ENCODE measurements at places on chromosomes 6 and 20. TPM values are rescaled to one million over a fixed set of nuclear protein-coding genes. Genes with fewer than 3 reads are reported as not detected.

DNA sequence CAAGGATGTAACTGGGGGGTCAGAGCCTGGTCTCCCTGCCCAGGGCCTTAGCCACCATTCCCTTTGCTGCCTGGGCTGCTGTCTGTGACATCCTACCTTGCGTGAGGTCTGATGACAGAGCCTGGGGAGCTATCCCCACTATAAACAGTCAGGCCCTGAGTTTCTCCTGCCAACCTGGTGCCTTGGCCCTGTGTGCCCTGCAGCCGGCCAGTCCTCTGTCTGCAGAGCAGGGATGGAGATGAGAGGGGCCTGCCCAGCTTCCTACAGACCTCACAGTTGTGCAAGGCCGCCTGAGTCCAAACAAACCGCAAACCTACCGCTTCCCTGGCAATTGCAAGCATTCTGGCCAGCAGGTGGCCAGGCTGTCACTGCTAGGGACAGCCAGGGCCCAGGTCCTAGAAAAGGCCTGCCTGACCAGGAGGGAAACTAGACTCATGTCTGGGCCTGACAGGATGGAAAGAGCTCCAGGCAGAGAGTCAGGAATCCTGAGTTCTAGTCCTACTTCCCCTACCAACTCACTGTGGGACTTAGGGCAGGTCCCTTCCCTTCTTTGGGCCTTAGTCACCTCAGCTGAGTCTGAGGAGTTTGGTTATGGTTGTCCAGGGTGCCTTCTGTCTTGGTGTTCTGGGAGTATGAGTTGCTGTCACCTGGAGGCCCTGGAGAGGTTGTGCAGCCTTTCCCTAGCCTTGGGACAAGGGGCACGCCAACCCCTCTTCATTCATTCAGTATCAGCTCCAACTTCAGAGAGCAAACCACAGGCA is 86.2 kb downstream of the VEGFA start:
- no peaks in the 10 kb centered on the region for H3K27me3 ChIP-seq
- H3K27ac ChIP-seq = no peak overlapping the region
- peak; percentile 36 for DNase-seq
- no peak overlapping the region for H3K4me3 ChIP-seq

GRCh38 chr20:48564982-48565539 is 262.7 kb downstream of the PREX1 start:
- no peak overlapping the region for H3K4me3 ChIP-seq
- peaks cover 4% of the 10 kb centered on the region for H3K36me3 ChIP-seq
- peaks cover 8% of the 10 kb centered on the region for H3K4me1 ChIP-seq
- H3K27me3 ChIP-seq = no peaks in the 10 kb centered on the region

TINAG gene
- total RNA-seq = not detected

GRCh38 chr6:41367700-41368099 is 32.3 kb downstream of the NCR2 start:
- no peaks in the 10 kb centered on the region for H3K36me3 ChIP-seq
- peaks cover 75% of the 10 kb centered on the region for H3K27me3 ChIP-seq
- H3K27ac ChIP-seq = no peak overlapping the region
- H3K4me1 ChIP-seq = peaks cover 30% of the 10 kb centered on the region
- H3K4me3 ChIP-seq = no peak overlapping the region

DNA sequence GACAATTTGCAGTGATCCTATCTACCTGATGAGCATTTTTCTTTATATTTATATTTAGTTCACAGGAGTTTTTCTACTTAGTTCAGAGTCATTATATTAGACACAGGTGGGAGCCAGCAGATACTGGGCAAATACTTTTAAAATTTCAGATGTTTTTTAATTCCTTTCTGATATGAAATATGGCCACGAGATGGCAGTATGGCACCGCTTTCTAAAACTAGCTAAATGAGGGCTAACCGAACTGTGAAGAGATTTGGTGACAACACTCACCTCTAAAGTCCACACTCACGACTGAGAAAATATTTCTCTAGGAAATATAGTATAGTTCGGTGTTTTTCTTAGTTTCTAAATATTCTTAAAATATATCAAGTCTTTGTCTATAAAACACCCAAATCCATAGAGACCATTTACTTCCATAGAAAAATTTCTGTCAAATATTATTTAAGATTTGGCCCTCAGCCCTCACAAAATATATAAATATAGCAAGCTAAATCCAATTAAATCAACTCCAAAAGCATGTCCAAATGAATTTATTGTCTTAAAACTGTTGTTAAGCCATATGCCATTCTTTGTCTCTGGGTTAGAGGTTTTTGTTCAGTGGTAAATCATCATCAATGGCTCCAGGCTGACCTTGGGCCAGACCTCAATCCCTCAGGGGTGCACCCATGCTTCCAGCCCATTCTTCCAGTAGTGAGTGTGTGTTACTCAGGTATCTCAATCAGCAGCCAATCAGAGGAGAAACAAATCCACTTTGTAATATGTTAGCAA is 63.6 kb downstream of the HUS1B start:
- DNase-seq = peak; percentile 33
- H3K36me3 ChIP-seq = peaks cover 31% of the 10 kb centered on the region
- peak overlapping the region; percentile 45 for H3K27ac ChIP-seq
- peaks cover 21% of the 10 kb centered on the region for H3K4me1 ChIP-seq
- no peaks in the 10 kb centered on the region for H3K27me3 ChIP-seq

DNA sequence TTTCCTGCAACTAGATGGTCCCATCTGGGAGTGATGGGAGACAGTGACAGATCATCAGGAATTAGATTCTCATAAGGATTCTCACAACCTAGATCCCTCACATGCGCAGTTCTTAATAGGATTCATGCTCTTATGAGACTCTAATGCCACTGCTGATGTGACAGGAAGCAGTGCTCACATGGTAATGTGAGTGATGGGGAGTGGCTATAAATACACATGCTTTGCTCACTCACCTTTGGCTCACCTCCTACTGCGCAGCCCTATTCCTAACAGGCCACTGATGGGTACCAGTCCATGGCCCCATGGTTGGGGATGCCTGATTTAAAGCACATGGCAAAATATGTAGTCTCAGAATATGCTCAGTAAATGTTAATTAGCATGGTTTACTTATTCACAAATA is 80.6 kb upstream of the MBOAT1 start:
- H3K4me1 ChIP-seq = no peaks in the 10 kb centered on the region
- H3K36me3 ChIP-seq = no peaks in the 10 kb centered on the region
- H3K27ac ChIP-seq = no peak overlapping the region

GRCh38 chr20:61117725-61118124 is 134.3 kb upstream of the CDH4 start:
- no peak for DNase-seq
- peaks cover 6% of the 10 kb centered on the region for H3K36me3 ChIP-seq
- peaks cover 55% of the 10 kb centered on the region for H3K27me3 ChIP-seq
- H3K27ac ChIP-seq = no peak overlapping the region

GRCh38 chr6:1786455-1787453 is 177.0 kb downstream of the FOXC1 start:
- no peaks in the 10 kb centered on the region for H3K4me1 ChIP-seq
- no peak overlapping the region for H3K4me3 ChIP-seq
- no peak for DNase-seq

DNA sequence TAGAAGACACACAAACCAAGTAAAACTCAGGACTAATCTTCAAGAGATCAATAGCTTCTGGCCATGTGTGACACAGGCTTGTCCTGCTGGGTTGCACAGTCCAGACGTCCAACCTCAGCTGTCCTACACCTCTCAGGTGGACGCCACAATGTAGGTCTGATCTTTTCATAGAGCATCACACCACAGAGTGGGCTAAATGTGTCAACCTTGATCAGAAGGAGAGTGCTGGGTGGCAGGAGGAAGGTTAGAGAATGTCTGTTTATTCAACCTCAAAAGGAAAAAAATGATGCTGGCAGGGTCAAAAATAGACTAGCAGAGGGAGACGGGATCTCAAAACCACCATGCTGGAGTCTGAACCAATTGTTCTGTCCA is 41.7 kb downstream of the GFOD1 start:
- peaks cover 12% of the 10 kb centered on the region for H3K36me3 ChIP-seq
- no peak for DNase-seq
- no peak overlapping the region for H3K27ac ChIP-seq
- H3K27me3 ChIP-seq = no peaks in the 10 kb centered on the region
- no peak overlapping the region for H3K4me3 ChIP-seq

DNA sequence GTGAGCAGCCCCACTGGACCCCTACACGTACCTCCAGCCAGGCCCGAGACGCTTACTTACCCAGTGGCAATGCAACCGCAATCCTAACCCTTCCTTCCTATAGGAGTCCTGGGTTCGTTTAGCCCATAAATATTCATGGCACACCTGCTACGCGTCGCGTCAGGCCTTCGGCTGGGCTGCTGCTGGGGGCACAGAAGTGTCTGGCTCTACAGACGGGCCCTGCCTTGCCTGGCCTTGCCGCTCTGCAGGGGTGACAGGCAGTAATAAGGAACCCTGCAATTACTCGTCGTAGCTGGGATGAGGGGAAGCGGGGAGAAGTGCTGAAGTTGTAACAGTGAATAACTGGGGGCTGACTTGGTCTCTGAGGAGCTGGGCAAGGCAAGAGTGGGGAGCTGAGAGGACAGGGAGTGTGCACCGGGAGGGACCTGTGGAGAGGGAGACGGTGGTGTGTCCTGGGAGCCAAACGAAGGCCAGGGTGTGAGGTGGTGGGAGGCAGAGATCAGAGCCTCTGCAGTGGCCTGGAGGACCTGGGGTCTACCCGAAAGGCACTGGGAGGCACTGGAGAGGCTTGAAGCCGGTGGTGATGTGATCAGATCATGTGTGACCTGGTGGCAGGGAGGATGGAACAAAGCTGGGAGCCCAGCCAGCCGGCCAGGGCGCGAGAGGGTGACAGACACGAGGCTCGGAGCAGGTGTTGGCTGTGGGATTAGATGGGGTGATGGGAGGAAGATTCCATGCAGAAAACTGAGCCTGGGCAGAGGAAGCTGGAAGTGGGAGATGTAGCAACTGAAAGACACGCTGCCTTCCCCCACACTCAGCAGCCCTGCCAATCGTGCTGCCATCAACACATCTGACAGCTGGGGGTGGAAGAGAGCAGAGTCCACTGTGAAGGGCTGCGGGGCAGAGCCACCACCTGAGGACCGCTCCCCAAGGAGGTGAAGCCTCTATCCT is 36.4 kb downstream of the PSMG4 start:
- H3K27ac ChIP-seq = peak overlapping the region; percentile 50
- no peak overlapping the region for H3K4me3 ChIP-seq
- H3K27me3 ChIP-seq = no peaks in the 10 kb centered on the region

Measured in WTC11 (cell line).